ENCODE measurements at places on chromosomes 4 and X.
A peak's percentile ranks its signal among the peaks of the same experiment; 100 is the strongest.

DNA sequence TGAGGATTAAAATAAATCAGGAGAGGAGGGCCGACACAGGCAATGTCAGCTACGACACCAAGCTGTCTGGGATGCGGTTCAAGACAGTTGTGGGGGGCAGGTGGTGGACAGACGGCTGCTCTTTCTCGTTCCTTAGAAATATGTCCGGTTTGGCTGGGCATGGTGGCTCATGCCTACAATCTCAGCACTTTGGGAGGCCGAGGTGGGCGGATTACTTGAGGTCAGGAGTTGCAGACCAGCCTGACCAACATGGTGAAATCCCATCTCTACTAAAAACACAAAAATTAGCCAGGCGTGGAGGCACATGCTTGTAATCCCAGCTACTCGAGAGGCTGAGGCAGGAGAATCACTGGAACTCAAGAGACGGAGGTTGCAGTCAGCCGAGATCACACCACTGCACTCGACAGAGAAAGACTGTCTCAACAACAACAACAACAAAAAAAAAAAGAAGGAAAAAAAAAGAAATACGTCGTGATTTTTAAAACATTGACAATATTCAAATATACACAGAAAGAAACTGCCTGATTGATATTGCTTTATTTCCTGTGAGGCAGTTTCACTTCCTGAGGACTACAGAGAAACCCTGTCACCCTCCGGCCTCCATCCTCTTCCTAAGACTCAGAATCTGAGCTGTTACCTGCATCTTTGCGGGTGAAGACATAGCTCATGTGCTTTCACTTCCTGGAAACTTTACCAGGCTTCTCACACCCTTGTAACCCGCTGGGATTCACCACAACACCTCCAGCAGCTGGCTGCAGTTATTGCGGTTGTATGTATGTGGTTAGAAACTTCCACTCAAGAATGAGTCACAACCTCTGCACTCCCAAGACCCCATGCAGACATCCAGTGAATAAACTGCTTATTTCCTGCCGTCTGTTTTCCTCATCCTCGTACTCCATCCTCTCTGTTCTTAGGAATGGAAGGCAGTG is 63.8 kb upstream of the STS start:
- DNase-seq: peak; percentile 78

DNA sequence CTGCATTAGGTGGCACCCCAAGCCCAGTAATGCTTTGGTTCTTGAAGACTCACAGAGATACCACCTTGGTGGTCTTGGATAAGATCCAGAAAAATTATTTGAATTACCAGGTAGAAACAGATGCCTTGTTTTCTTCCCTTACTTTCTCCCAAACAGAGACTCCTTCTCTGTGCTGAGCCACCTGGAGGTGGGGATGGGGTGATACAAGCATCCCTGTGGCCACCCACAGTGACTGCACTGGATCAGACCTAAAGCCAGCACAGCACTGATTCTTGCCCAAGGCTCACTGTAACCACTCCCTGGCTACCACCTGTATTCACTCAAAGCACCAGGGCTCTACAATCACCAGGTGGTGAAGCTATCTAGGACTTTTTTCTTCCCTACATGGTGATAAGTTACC is 156.8 kb downstream of the TEX13A start:
- DNase-seq: no peak

DNA sequence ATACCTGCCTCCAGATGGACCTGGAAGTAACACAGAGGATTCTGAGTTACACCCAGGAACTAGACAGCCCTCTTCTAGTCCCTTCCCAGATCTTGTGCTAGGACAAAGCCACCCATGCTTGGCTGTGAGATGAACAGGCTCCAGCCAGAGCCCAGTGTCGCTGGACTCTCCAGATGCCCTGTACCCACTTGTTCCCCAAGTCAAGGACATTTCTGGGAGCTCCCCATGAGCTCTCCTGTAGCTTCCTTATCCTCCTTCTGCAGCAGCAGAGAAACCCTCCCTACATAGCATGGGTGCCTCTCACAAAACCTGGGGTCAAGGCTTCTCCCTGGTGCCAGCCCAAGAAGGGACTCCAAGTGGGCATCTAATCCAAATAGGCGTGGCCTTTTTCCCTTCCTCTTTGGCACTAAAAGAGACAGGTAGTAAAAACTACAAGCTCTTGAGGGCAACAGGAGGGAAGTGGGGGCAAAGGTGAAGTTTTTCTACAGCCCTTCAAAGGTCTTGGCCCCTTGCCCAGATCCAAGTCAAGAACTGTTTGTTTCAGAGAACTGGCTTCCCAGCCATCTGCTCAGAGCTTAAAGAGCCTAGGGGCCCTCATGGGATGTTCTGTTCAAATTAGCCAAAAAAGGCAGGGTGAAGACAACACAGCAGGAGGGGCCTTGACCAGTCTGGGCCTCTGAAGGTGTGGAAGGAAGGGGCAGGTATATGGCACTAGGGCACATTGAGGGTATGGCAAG is 8.5 kb upstream of the ERCC6L start:
- no peak for DNase-seq

- peak; percentile 30 for DNase-seq
Observed at GRCh38 chr4:173288296-173288695, 45.9 kb downstream of the HMGB2 start.

GRCh38 chr4:162274354-162274753 is 110.6 kb upstream of the FSTL5 start:
- no peak for DNase-seq

DNA sequence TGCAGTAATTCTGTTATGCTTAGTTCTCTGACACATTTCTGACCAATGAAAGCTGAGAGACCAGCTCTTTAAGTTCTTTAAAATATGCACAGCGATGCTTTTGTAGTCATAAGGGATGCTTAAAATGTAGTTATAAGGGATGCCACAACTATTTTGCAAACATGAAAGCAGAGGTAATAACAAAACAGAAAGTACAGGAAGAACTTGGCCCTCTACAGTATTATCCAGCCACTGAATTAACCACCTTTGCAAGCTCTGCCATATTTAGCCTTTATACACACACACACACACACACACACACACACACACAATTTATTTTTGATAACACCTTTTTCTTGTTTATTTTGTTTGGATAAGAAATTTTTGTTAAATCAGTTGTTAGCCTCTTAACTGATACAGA is 590.0 kb downstream of the FAT4 start:
- no peak for DNase-seq

DNA sequence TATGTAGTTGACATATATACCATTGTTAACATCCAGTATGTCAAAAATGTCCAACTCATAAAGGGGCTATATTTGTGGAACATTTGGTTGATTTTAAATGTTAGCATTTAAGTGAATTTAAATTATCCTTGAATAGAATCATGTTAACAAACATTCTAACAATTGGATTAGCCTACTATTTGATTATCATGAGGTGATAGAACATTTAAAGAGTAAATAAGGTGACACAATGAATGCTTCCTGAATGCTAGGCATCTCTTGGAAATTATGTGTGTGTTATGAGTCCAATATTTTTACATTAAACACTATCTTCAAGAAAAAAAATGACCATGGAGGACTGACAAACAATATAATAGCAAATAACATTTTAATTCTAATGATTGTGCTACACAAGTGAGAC is 901.9 kb upstream of the AGA start:
- DNase-seq: no peak

- no peak for DNase-seq
Observed at GRCh38 chr4:53307819-53308780, 57.8 kb downstream of the SCFD2 start.
